ENCODE measurements at places on chromosomes 4 and X.

DNA sequence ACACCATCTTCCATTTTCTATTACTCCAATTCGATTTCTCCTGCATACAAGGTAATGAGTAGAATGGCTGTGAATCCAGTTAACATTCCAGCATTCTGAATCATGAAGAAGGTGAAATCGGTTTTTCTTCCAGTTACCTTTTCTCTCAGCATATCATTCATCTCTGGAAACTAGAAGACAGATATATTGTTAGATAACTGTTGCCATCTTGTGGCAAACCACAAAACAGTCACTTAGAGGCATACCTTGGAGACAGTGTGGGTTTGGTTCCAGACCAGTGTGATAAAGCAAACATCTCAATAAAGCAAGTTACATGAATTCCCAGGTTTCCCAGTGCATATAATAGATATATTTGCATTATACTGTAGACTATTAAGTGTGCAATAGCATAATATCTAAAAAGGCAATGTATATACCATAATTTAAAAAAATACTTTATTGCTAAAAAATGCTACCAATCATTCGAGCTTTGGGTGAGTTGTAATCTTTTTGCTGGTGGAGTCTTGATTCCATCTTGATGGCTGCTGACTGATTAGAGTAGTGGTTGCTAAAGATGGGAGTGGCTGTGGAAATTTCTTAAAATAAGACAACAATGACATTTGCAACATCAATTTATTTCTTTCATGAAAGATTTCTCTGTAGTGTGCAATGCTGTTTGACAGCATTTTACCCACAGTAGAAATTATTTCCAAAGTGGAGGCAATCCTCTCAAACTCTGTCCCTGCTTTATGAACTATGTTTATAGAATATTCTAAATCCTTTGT is 82.1 kb downstream of the SLC39A8 start:
- DNase-seq: peak; percentile 50

- peak; percentile 32 for DNase-seq
These were observed 36.4 kb upstream of the FREM3 start for GRCh38 chr4:143736861-143737260.

- no peak for DNase-seq
These were observed 1025.0 kb upstream of the PCDH10 start for GRCh38 chr4:132123870-132124623.

GRCh38 chr4:53060278-53060677 is 198.2 kb downstream of the RASL11B start:
- DNase-seq: no peak

DNA sequence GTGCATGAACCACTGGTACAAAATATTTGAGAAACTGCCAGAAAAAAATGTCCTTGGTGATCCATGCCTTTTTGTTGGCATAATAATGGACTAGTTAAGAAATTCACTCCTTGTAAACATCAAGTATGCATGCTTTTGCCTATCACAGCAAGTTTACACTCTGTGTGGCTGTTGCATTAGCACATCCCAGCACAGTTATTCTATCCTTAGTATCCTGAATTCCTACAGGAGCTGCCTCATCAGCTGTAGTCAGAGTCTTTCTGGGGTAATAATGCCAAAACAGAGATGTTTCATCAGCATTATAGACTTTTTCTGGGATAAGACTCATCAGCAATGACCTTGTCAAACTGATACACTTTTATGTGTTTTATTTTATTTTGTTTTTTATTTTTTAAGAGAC is 82.8 kb downstream of the CHIC2 start:
- DNase-seq: no peak

DNA sequence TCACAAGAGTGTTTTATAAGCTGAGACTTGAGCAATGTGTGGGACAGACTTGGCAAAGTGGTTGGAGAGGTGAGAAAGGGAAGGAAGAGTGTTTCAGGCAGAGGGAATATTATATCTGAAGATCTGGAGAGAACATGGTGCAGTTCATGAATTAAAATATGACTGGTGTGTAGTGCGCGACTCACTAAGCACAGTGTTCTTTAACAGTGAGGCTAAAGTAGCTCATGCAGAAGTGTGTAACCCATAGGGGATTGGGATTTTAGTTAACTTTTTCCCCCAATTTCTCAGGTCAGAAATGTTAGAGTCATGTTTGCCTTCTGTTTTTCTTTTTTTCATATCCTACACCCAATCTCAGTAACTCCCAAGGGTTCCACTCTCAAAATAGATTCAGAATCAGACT is 9.7 kb downstream of the MTHFD2L start:
- DNase-seq: no peak

DNA sequence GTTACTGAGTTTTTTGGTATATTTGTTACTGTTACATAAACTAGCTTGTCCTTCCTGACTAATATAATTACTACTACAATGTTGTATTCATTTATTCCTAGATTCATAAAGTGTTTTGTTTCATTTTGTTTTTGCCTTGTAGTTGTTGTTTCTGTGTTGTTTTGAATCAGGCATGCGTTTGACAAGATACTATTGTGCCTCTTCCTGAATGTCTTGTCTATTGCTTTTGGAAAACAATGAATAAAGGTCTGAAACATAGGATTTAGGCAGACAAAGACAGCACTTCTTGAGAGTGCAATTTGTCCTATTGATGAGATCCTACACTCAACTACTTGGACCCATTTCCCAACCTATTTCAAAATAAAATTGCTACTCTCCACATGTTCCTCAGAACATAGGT is 630.4 kb upstream of the BOD1L1 start:
- DNase-seq: no peak

GRCh38 chr4:175412161-175412560 is 399.9 kb downstream of the GPM6A start:
- DNase-seq: no peak
